ENCODE measurements at places on chromosomes 11 and 22.

DNA sequence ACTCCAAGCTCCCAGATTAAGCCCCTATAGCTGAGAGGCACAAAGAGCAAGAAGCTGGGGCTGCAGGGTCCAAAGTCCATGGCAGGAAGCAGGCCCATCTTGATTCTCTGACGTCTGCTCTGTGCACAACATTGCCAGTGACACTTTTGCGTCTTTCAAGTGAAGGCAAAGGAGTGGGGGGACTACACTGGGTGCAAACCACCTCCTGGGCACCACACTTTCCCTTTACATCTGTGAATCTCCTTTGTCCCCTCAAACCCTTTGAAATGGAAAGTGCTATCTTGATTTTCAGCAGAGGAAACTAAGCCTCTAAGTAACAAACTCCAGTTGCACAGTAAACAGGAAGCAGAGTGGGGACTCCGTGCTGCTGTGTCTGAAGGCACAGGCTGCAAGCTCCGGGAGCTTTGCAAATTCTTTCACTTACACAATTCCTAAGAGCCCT lies 428.0 kb downstream of the LARGE1 start:
- peak; percentile 43 for DNase-seq

GRCh38 chr11:1548221-1549070 lies 23.6 kb downstream of the DUSP8 start:
- no peak for DNase-seq

DNA sequence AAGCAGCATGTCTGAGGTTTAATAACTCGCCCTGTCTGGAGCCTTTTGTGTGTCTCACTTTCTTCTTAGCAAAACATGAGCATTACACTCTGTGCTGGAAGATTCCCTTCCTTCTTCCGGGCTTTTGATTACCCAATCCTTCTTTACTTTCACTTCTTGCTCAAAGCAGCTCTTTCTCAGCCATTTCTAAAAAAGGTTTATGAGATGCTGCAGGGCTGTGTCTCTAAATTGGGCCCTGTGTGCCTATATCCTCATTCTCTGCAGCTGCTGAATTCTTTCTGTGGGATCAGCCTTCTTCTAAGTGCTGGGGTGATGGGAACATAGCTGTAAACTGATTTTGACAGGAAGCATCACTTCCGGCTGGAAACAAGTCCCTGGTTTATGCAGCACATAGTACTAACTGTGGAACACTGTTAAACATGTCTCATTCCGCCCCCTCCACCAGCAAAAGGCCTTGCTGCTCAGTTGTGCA lies 71.8 kb downstream of the PIWIL4 start:
- peak; percentile 17 for DNase-seq

- DNase-seq, result no peak
Observed at GRCh38 chr11:63629426-63629825, 15.2 kb upstream of the PLAAT3 start.

DNA sequence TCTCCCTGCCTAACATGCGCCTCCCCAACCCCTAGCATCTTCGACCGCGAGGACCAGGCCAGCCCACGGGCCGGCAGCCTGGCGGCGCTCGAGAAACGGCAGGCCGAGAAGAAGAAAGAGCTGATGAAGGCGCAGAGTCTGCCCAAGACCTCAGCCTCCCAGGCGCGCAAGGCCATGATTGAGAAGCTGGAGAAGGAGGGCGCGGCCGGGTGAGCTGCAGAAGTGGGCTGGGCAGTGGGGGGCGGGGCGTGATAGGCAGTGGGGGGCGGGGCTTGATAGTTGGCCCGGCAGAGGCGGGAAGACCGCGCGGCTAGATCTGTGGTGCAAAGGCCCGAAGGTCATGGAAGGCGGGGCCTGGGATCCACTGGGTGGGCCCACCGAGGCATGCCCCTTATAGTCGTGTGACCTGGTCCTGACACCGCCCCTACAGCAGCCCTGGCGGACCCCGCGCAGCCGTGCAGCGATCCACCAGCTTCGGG lies 8.7 kb downstream of the SELENOM start:
- DNase-seq, result no peak

- peak; percentile 51 for DNase-seq
Observed at GRCh38 chr11:130181295-130182272, 22.0 kb downstream of the ST14 start.

DNA sequence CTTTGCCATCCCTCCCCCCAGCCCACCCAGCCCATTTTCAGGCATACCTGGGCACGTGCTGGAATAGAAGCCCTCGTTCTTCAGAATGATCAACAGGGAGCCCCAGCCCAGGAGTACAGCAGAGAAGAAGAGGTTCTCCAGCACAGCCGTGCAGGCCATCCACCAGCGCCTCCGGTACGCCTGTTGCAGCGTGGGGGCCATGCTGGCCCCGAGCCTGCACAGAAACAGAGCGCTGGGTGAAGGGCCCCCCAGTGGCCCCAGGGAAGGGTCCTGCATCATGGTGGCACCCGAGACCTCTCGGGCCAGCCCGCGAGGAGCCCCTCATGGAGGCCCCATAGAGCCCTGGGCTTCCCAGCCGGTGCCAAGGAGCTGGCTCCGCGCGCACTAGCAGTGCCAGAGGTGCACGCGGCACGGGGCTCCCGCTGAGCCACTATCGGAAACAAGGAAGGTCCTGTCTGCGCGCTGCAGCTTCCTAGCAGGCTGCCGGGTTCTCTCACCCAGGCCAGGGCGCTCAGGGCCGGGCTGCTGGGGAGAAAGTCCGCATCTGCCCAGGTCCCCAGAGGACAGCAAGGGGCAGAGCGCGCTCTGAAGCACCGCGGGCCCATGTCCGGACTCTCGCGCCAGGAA lies 1.5 kb downstream of the SLC43A1 start:
- peak; percentile 45 for DNase-seq

DNA sequence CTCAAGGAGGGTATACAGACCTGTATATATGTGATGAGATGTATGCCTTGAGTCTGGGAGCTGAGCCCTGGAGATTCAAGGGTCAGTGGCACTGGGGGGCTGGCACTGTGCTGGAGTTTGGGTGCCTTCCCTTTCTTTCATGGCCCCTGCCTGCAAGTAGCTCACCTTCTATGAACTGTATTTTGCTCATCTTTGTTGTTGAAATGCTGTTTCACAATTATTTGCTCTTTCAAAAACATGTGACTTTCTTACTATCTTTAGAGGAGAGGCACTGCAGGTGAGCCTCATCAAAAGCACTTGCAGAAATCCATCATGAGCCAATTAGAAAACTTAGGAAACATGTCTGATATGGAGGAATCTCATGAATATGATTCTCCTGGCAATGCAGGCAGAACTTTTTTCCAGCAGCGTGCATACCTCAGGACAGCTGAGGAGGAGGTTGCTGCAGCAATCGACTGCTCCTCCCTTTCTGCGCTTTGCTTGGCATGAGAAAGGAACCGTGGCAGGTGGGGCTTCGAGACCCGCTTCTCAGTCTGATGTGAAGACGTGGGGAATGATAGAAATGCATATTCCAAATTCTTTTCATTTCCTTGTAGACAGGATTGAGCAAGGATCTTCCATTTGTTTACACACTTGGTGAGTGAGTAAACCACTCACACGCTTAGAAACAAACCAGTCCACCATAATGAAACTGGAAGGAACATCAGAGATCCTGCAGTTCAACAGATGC lies 178.4 kb upstream of the E2F8 start:
- DNase-seq, result no peak

DNA sequence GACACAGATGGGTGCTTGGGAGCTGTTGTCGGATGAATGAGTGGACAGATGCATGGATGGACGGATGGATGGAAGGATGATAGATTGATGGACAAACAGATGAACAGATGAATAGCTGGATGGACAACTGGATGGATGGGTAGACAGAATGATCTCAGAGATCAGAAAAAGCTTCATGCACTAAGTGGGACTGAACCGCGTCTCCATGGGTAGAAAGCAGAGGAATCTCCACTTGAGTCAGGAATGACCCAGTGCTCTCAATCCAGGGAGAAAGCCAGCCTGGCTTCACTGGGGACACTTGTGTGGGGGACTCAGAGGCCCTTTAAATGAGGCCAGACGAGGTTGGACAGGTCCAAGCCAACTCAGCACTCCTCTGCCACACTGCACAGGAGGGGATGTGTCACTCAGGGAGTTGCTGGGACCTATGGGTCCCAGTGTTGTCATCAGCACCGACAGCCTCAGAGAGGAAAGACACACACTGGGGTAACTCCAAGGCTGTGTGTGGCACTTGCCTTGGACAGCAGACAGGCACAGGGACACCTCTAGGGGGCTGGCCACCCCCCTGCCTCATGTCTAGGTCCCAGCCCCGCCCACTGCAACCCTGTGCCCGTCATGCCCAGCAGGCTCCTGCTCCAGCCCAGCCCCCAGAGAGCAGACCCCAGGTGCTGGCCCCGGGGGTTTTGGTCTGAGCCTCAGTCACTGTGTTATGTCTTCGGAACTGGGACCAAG lies 5.6 kb downstream of the IGLL5 start:
- no peak for DNase-seq

DNA sequence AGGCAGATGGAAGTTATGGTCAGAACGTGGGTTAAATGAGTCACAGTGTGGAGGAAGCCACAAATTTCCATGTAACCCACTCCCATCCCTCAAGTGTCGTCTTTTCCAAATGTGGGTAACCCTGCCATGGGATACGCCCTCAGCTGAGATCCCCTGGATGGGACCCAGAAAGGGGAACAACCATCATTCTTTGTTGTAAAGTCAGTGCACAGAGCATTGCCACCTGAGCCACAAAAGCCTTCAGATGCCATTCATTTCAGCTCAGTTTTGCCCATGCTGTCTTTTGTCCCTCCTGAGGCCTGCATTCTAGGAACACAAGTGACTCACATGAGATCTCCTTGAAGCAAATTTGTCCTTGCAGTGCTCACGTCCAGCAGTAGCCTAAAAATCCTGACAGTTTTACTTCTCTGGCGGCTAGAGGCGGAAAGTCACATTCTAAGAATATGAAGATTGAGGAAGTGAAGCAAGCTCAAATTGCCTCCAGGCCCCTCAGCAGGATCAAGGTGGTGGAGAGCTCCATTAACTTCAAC lies 30.6 kb downstream of the MMP13 start:
- no peak for DNase-seq

- no peak for DNase-seq
Observed at GRCh38 chr11:5557751-5558150, 9.4 kb upstream of the OR52H1 start.

DNA sequence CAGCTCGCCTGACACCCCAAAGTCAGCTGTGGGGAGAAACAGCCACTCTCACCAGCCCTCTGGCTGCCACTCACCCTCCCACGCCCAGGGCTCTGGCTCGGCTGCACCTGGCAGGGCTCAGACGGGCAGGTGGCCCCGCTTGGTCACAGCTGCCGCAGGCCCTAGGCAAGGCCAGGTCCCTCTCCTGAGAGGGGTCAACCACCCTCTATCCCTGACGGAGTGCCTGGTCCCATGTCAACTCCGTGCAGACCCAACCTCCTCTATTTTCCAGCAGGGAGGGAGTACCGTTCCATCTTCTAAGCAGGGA lies 1.9 kb downstream of the MAP4K2 start:
- no peak for DNase-seq

DNA sequence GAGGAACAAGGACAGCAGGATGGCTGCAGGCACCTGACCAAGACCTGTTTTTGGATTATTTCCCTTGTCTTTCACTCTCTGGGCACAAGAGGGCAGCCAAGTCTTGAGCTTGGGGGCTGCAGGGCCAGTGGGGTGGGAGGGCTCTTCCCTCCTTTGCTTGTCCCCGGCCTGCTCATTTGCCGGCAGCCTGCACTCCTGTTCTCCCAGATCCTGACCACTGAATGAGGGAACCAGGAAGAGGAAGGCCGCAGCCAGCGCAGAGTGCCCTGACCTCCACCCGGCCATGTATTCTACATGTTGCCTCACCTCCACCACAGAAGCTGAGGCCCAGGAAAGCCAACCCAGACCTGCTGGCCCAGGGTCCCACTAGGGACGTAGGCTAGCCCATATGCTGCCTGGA lies 15.5 kb upstream of the NNMT start:
- DNase-seq, result no peak

GRCh38 chr11:1342946-1343345 lies 33.5 kb upstream of the TOLLIP start:
- no peak for DNase-seq

GRCh38 chr11:34481307-34481706 lies 32.3 kb downstream of the ELF5 start:
- no peak for DNase-seq

- DNase-seq, result no peak
Observed at GRCh38 chr11:1196516-1197391, 26.1 kb upstream of the MUC5B start.

DNA sequence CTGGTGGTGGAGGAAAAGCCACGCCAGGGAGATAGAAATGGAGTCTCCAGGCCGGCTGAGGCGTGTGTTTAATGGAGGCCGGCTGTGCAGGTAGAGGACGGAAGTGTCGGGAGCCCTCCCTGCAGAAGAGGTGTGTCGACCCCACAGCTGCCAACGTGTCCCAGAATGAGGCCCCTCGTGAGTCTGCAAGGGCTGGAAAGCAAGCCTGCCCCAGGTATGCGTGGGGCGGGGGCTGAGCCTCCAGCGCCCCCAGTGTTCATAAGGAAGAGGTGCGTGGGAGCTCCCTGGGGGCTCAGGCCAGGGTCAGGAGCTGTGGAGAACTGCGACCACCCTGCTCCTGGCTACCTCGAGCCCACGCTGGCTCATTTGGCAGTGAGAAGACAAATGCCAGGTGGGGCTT lies 38.0 kb upstream of the JAM3 start:
- no peak for DNase-seq

- DNase-seq, result no peak
Observed at GRCh38 chr11:11816511-11817314, 25.1 kb upstream of the USP47 start.

GRCh38 chr11:3182462-3182852 lies 17.3 kb upstream of the OSBPL5 start:
- no peak for DNase-seq

GRCh38 chr11:12167061-12168000 lies 56.9 kb downstream of the MICAL2 start:
- no peak for DNase-seq

DNA sequence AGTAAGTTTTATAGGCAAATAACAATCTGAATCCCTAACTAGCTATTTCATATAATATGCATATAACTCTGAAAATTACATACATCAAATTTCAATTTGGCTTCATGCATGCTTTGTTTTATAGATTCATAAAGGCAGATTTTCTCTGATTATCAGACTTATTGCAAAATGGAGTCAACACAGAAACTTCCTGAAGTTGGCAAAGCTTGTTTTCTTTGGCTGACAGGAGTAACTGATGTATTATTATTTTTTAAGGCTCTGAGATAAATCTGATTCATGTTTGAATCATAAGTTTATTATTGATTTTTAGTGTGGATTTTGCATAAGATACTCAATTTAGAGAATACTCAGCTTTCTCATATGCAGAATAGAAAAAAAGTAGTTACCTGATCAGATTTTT lies 356.3 kb upstream of the CCDC90B start:
- DNase-seq, result no peak

DNA sequence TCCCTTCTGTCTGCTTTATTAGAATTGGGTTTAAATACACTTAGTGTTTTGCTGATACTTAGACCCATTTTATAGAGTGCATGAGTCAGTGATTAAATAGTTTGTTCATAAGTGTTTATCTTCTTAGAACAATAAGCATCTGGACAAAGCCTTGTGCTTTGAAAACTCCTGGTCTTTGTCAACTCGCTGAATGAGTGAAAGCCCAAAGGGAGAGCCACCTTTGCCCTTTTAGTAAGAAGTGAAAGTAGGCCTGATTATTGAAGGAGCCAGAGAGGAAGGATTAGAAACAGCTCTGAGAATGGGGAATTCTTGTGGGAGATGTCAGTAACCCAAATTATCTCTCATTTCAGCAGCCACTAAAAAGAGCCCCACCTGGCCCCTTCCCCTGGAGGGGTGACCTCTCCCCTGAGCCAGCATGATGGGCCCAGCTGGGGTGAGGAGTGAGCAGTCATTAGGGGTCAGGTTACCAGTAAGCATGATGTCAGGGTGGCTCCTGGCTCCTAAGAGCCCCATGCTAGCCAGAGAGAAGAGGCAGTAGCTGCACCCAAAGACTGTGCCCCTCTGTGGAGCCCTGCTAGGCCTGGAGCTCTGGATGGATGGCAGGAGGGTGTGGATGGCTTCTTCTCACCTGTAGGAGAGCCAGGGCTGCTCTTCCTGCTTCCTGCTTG lies 125.1 kb upstream of the E2F8 start:
- DNase-seq, result peak; percentile 24

Data from GM10248 (cell line).